ENCODE measurements at places on chromosomes 16 and 17.

DNA sequence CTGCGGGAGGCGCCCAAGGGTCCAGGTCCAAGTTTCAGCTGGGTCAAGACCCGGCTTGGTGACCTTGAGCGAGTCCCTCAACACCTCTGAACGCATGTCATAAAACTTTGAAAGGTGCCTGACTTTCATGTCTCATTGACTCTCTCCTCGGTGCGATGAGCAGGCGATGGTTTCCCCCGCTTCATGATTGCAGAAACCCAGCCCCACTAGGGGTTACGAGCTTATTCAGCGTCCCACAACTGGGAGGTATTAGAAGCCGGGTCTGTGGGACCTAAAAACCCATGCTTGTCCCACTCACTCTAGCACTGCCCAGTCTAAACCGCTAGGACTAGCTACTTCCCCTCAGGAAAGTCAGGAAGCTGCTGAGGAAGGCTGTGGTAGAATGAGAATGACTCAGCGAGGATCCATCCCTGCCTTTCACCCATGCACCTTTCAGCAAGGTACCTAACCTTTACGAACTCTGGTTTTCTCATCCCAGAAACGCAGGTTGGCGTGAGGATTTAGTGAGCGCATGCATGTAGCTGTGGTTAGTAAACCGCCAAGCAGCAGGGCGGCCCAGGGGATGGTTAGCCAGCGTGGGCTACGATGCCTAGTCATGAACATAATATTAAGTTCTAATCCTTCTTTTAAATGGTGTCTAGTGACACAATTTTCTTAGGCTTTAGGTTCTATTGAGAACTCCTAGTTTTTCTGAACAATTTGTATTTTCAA lies 26.2 kb upstream of the RFFL start:
- ATAC-seq, result peak; percentile 16

DNA sequence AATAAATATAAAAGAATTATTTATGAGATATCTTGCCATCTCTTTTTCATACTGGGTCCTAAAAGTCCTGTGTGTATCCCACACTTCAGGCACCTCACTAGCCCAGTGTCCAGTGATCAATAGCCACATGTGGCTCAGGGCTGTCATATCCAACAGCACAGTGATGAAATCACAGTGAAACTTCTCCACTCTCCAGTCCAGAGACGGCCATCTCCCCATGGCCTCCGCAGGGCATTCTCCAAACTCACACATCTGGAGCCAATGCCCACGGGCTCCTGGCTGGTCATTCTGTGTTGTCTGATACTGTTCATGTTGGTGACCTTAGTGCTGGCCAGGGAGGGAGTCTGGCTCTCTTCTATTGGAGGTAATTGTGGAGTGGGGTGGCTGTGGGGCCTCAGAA lies 125.2 kb upstream of the SDK2 start:
- ATAC-seq, result no peak

GRCh38 chr16:75065521-75066149 lies 50.9 kb downstream of the LDHD start:
- no peak for ATAC-seq

DNA sequence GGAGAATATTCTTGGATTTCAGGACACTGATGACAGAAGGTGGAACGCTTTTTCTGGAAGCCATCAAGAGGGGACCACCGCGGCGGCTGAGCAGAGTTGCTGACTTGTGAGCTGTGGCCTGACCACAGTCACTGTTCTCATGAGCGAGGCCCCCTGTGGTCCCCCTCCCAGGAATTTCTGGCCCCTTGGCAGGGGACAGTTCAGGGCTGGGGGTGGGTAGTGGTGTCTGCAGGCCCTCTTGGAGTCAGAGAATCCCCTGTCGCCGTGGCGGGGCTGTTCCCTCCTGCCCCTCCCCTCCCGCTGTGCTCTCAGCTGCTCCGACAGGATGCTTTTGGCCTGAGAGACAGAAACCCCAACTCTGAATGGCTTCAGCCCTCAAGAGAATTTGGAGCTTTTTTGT lies 292.0 kb downstream of the SEC14L1 start:
- ATAC-seq, result no peak

DNA sequence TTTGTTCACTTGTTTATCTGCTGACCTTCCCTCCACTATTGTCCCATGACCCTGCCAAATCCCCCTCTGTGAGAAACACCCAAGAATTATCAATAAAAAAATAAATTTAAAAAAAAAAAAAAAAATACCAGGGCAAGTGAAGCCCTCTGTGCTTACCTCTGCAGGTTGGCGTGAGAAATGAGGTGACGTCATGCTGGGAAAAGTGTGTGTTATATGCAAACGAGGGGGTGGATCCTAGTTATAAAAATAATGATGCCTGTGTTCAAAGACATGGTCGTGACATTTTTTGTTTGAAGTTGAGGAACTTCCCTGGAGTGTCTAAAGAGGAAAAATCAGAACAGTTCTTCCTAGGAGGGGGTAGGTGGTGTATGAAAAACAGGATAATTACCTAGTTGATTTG lies 20.2 kb downstream of the TMC7 start:
- ATAC-seq, result no peak

GRCh38 chr16:80887062-80887461 lies 82.7 kb upstream of the CDYL2 start:
- no peak for ATAC-seq

DNA sequence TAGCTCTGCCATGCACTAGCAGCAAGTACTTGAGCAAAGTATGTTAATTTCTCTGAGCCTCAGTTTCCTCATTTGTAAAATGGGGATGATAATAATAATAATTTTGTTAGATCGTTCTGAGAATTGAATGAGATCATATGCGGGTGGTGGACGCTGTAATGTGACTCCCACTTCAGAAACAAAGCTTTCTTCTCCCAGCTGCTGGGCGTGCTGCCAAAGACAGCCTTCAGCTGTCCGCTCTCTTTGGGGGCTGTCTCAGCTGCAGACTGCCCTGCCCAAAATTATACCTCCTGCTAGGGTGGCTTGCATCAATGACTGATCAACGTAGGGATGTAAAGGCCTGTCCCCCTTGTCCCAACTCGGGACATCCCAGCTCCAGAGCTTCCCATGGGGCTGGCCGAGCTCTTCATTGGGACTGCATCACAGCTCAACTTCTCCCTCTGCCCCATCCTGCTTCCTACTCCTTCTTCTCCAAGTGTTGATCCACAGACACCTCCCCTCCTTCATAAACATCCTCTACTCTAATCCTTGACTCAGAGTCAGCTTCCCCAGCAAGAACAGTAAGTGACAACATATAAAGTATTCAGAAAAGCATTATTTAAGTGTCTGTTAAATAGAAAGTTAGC lies 30.7 kb upstream of the CDH5 start:
- no peak for ATAC-seq

- no peak for ATAC-seq
These were observed 6.5 kb downstream of the DDX42 start for GRCh38 chr17:63780507-63780906.

- no peak for ATAC-seq
These were observed 41.0 kb downstream of the STAT5A start for GRCh38 chr17:42329025-42329976.

GRCh38 chr17:78722246-78722761 lies 59.8 kb downstream of the CYTH1 start:
- peak; percentile 50 for ATAC-seq

GRCh38 chr16:50332599-50332998 lies 36.2 kb downstream of the BRD7 start:
- ATAC-seq, result no peak

GRCh38 chr17:65389426-65389825 lies 172.0 kb downstream of the AXIN2 start:
- ATAC-seq, result no peak

Measured in gastroesophageal sphincter (tissue), 4 donors.